Activated gamma-delta T cell treated with anti-CD3 and anti-CD28 coated beads, Interleukin-2, amount 50 U/mL, for 16 hours (primary cell): ENCODE measurements at places on chromosomes 11 and 22.
A peak's percentile ranks its signal among the peaks of the same experiment; 100 is the strongest.

DNA sequence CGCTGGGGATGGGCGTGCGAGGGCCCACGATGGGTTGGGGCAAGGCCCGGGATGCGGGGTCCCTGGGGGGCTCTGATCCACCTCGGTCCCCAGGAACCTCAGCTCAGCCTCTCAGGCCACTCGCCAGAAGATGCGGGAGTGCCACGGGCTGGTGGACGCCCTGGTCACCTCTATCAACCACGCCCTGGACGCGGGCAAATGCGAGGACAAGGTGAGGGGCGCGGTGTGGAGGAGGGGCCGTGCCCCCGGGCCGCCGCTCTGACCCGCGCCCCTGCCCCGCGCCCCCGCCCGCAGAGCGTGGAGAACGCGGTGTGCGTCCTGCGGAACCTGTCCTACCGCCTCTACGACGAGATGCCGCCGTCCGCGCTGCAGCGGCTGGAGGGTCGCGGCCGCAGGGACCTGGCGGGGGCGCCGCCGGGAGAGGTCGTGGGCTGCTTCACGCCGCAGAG lies 6.3 kb downstream of the PKP3 start:
- DNase-seq, result no peak

- no peak for DNase-seq
These were observed 772.0 kb upstream of the CCDC179 start for GRCh38 chr11:23632293-23632692.

DNA sequence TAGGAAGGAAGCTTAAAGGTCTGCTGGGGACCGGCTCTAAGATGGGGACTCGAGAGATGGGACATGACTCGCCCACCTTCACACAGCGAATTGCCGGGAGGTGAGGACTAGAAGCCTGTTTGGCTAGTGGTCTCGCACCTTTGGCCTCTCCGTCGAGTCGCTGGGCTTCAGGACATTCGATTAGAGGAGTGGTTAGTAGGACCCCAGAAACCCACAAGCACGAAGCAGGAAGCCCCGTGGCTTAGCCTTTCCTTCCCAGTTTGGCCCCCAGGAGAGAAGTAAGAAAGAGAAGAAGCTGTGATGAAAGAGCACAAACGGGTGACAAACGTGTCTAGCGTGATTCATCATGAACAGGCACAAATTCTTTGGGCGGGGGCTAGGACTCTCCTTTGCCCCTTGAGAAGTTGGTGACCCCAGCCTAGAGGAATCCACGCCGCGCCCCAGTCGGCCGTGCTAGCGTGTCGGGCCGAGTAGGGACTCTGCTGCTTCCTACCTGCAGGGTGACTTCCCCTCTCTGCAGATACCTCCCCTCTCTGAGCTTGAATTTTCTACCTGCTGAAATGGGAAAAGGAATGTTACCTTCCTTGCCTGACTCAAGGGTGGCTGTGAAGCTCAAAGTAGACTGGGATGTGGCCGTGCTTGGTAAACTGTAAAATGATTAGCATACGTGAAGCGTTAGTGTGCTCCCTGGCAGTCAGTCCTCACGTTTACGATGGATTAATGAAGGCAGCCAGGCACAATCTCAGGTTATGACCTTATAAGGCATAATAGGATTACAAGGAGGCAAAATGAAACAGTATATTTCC lies 1.1 kb upstream of the ADM start:
- no peak for DNase-seq

GRCh38 chr11:111531687-111532364 lies 8.7 kb upstream of the LAYN start:
- DNase-seq, result peak; percentile 40
